Activated CD4-positive, alpha-beta T cell treated with anti-CD3 and anti-CD28 coated beads for 36 hours (primary cell): ENCODE measurements at places on chromosomes 2 and 18.

DNA sequence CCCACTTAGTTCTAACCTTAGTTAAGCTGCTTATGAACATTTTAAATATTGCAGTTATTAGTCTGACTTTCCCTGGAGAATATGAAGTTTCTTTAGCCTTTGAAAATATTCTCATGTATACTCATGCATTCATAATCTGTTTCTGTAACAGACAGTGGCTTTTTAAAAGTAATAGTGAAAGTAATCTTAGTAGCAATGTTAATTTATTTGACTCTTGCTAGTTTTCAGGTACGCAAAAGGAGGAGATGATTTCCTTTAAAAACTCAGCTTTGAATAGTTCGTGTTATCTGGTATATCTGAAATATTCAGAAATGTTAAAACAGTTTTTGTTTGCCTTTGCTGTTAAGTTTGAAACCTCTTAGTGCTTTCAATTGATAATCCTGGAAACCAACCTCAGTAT, 3.8 kb downstream of the ANKRD12 start:
- H3K27me3 ChIP-seq: no peaks in the 10 kb centered on the region
- H3K36me3 ChIP-seq: peaks cover 39% of the 10 kb centered on the region
- H3K27ac ChIP-seq: peak overlapping the region; percentile 92
- peaks cover 65% of the 10 kb centered on the region for H3K4me1 ChIP-seq
- H3K4me3 ChIP-seq: peak overlapping the region; percentile 86

- H3K27ac ChIP-seq: peak overlapping the region; percentile 37
- H3K36me3 ChIP-seq: peaks cover 28% of the 10 kb centered on the region
- H3K27me3 ChIP-seq: no peaks in the 10 kb centered on the region
- H3K4me1 ChIP-seq: peaks cover 52% of the 10 kb centered on the region
- no peak overlapping the region for H3K4me3 ChIP-seq
These were observed 57.2 kb downstream of the INPP5D start for GRCh38 chr2:233117351-233117750.

- no peak overlapping the region for H3K4me3 ChIP-seq
- H3K27me3 ChIP-seq: no peaks in the 10 kb centered on the region
- H3K4me1 ChIP-seq: no peaks in the 10 kb centered on the region
- H3K27ac ChIP-seq: no peak overlapping the region
- DNase-seq: no peak
These were observed 33.9 kb upstream of the TSPYL6 start for GRCh38 chr2:54289917-54290316.

DNA sequence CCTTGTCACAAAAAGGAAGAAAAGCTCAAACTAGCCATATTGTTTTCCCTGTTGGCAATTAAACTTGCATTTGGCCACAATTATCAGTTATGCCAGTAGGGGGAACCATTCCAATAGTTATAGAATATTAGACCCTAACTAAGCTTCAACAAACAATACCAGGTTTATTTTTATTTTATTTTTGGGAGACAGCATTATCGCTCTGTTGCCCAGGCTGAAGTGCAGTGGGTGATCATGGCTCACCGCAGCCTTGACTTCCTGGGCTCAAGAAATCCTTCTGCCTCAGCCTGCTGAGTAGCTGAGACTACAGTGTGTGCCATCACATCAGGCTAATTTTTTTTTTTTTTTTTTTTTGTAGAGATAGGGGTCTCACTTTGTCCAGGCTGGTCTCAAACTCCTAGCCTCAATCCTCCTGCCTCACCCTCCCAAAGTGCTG, 102.1 kb downstream of the ATAD2B start:
- H3K4me3 ChIP-seq: no peak overlapping the region
- peaks cover 5% of the 10 kb centered on the region for H3K36me3 ChIP-seq
- H3K27me3 ChIP-seq: no peaks in the 10 kb centered on the region

GRCh38 chr2:202014759-202015211, 18.9 kb upstream of the FZD7 start:
- H3K27me3 ChIP-seq: peaks cover 9% of the 10 kb centered on the region
- no peak for DNase-seq
- H3K36me3 ChIP-seq: no peaks in the 10 kb centered on the region
- no peak overlapping the region for H3K27ac ChIP-seq
- H3K4me3 ChIP-seq: no peak overlapping the region

- no peak overlapping the region for H3K27ac ChIP-seq
- peaks cover 19% of the 10 kb centered on the region for H3K36me3 ChIP-seq
- no peak for DNase-seq
- H3K4me1 ChIP-seq: no peaks in the 10 kb centered on the region
These were observed 106.8 kb upstream of the ZFP36L2 start for GRCh38 chr2:43333101-43333655.

DNA sequence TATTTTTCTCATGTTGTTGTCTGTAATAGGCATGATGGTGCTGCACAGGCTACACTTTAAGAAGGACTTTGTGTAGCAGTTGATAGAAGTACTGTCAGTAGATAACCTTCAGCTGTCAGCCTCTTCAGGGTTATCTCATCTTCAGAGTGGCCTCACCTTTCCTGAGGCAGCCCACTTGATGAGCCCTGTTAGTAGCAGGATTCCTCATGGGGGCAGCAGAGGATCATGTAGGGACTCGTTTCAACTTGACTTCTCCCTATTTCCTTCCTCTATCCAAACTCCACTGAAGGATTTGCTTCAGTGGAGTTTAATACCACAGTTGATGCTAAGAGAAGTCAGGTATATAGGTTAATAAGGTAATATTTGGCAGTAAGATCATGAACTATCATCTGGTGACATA, 530.3 kb upstream of the FSIP2 start:
- H3K4me1 ChIP-seq: no peaks in the 10 kb centered on the region
- DNase-seq: peak; percentile 5
- H3K27ac ChIP-seq: no peak overlapping the region
- H3K4me3 ChIP-seq: no peak overlapping the region
- H3K36me3 ChIP-seq: no peaks in the 10 kb centered on the region

GRCh38 chr2:103788389-103788788, 1026.6 kb downstream of the TMEM182 start:
- H3K4me3 ChIP-seq: no peak overlapping the region
- H3K36me3 ChIP-seq: no peaks in the 10 kb centered on the region
- H3K27ac ChIP-seq: no peak overlapping the region
- no peak for DNase-seq

- H3K27me3 ChIP-seq: peaks cover 8% of the 10 kb centered on the region
- no peaks in the 10 kb centered on the region for H3K36me3 ChIP-seq
- H3K4me1 ChIP-seq: peaks cover 17% of the 10 kb centered on the region
- H3K4me3 ChIP-seq: no peak overlapping the region
These were observed 14.7 kb upstream of the ITGB6 start for GRCh38 chr2:160214461-160215445.

DNA sequence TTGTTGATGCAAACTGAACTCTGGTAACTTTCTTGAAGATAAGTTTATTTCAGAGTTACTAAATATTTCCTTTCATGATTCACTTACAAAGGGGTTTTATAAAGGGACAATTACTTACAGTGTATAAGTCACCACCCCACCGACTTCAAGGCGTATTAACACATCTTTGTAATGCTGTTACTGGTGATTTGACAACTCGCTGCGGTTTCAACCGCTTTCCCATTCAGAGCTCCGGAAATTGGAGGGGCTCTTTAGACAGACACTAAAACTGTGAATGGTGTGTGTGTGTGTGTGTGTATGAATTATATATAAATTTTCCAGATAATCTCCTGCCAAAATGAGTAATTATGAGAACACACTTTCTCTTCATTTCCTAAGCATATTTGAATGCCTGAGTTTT, 4.9 kb downstream of the TM4SF20 start:
- no peak overlapping the region for H3K4me3 ChIP-seq
- H3K4me1 ChIP-seq: peaks cover 26% of the 10 kb centered on the region
- H3K36me3 ChIP-seq: no peaks in the 10 kb centered on the region

- no peak overlapping the region for H3K27ac ChIP-seq
- no peak for DNase-seq
- H3K4me3 ChIP-seq: no peak overlapping the region
- no peaks in the 10 kb centered on the region for H3K27me3 ChIP-seq
These were observed 55.7 kb upstream of the EML4 start for GRCh38 chr2:42113452-42113851.

DNA sequence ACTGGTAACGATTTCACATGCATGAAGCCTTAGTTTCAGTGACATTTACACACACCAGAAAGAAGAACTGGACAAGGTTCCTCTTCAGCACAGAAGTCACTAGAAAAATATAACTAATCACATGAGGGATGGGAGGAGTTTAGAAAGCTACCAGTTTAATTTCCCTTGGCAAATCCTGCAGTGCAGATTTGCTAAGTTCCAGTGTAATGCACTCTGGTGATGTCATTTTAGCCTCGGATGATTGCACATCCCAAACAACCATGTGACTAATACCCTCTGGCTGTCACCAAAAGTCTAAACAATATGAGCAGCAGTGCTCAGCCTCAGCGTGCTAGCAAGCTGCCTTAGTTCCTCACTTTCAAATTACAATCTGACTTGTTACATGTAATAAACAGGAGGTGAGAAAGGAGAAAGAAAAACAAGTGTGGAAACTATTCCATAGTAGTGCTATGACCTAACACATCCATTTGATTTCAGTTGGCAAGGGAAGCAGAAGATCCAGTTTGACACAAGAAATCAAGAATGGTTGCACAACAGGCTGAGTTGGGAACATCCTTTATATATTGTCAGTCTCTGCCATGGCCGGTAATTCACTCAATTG, 35.3 kb upstream of the PPP1CB start:
- no peak overlapping the region for H3K27ac ChIP-seq
- DNase-seq: peak; percentile 25
- peaks cover 22% of the 10 kb centered on the region for H3K4me1 ChIP-seq

DNA sequence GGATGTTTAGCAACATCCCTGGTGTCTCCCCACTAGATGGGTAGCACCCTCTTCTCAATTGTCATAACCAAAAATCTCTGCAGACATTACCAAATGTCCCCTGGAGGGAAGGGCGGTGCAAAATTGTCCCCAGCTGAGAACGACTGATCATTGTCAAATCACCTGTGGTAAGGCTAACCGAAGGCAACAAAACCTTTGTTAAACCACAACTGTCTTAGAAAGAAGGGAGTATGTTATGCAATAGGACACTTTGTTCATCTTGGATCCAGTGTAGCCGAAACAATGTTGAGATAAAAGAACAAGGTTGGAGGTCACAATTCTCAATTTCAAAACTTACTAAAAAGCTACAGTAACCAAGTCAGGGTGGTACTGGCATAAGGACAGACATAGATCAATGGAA, 50.3 kb upstream of the ST3GAL5 start:
- peaks cover 10% of the 10 kb centered on the region for H3K36me3 ChIP-seq
- no peak overlapping the region for H3K27ac ChIP-seq
- H3K4me1 ChIP-seq: peaks cover 3% of the 10 kb centered on the region
- DNase-seq: no peak

DNA sequence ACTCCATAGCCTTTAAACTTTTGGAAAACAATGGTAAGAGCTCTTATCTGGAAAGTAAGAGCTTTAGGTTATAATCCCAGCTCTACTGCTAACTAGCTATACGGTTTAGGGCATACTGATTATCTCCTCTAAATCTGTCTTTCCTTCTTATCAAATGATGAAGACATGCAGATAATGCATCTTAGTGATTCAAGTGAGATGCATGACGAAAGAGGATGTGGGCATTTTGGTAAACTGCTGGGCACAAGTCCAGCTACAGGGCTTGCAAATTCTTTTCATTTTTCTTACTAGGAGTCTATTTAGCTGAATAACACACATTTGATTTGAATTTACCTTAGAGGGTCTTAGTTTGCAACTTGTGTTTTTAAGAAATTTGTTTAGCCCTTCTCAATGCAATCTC, 1604.8 kb upstream of the ZEB2 start:
- H3K4me3 ChIP-seq: no peak overlapping the region
- no peaks in the 10 kb centered on the region for H3K4me1 ChIP-seq
- no peaks in the 10 kb centered on the region for H3K27me3 ChIP-seq
- DNase-seq: no peak

GRCh38 chr18:60372132-60372531, 443 bp downstream of the MC4R start:
- no peaks in the 10 kb centered on the region for H3K27me3 ChIP-seq
- H3K36me3 ChIP-seq: no peaks in the 10 kb centered on the region
- DNase-seq: no peak
- no peaks in the 10 kb centered on the region for H3K4me1 ChIP-seq

DNA sequence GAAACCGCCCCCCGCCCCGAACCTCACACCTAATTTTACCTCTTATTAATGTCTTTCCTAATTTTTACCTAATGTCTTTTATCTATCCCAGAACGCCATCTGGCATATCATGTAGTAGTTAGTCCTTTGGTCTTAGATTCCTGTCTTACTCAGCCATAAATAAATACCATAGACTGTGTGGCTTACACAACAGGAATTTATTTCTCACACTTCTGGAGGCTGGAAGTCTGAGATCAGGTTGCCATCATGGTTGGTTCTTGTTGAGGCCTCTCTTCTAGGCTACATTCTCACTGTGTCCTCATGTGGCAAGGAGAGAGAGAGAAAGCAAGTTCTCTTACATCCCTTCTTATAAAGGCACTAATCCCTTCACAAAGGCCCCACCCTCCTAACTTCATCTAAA, 46.8 kb downstream of the RHBDD1 start:
- H3K27me3 ChIP-seq: no peaks in the 10 kb centered on the region
- H3K36me3 ChIP-seq: peaks cover 51% of the 10 kb centered on the region
- peaks cover 9% of the 10 kb centered on the region for H3K4me1 ChIP-seq
- no peak overlapping the region for H3K4me3 ChIP-seq
- no peak for DNase-seq

DNA sequence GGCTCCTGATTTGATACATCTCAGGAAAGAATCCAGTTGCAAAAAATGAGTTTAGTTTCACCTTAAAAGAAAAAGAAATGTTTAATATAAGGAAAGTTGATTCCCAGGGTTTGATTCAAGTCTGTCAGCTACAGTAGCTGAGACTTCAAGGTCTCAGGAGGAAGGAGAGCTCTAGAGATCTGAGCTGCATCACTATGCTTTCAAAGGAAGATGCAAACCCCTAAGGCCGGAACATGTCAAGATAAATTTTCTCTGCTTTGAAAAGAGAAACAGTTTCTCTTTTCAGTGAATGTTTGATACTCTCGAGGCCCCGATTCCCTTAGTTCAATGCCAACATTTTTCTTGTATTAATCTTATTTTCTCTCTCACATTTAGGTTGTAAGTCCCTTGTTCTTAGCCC, 128.6 kb downstream of the RGPD3 start:
- DNase-seq: no peak
- H3K36me3 ChIP-seq: no peaks in the 10 kb centered on the region
- no peak overlapping the region for H3K4me3 ChIP-seq
- H3K27ac ChIP-seq: no peak overlapping the region

DNA sequence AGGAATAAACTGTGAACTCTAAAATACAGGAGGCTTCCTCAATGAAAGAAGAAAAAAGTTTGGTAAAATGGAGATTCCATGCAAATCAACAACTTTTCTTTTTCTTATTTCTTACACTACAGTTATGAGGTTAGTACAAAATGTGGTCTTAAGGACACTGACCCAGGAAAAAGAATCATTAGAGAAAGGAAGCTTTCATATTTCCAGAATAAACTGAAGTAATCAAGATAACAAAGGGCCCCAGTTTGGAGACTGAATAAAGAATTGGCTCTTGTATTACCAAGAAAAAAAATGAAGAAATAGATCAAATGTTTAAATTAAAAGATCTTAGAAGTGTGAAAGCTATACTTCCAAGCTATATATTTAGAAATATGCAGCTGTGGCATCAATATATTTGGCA, 72.3 kb downstream of the SLC66A3 start:
- DNase-seq: no peak
- no peak overlapping the region for H3K4me3 ChIP-seq
- H3K27me3 ChIP-seq: no peaks in the 10 kb centered on the region

GRCh38 chr2:17818235-17818815, 2.1 kb downstream of the MSGN1 start:
- H3K36me3 ChIP-seq: no peaks in the 10 kb centered on the region
- H3K27ac ChIP-seq: no peak overlapping the region
- no peak for DNase-seq
- peaks cover 6% of the 10 kb centered on the region for H3K4me1 ChIP-seq
